ENCODE measurements at places on chromosomes 2 and 18.
A peak's percentile ranks its signal among the peaks of the same experiment; 100 is the strongest.

DNA sequence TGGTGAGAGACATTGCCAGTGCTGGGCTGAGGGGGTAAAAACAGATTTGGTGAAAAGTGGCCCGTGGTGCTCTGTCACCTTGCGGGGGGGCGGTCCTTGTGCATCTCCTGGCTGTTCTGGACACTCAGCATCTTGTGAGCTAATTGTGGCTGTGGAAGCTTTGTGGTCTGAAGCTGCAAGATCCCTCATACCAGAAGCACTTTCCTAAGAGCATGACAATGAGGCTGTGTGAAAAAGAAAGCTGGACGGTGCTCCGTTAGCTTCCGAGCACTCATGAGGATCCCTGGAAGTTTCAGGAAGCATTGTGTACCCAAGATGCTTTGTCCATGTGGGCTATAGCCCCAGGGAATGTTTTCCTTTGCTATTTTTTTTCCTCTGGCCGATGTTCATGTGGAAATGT, 74.5 kb downstream of the CABLES1 start:
- DNase-seq: peak; percentile 64

- peak; percentile 88 for DNase-seq
These were observed 65.7 kb upstream of the BCL2L11 start for GRCh38 chr2:111054791-111055691.

GRCh38 chr2:150119819-150120218, 367.6 kb downstream of the RND3 start:
- DNase-seq: no peak

- no peak for DNase-seq
These were observed 81.4 kb downstream of the CELF4 start for GRCh38 chr18:37483984-37484819.

GRCh38 chr2:11867926-11868325, 121.5 kb downstream of the LPIN1 start:
- no peak for DNase-seq

- DNase-seq: no peak
These were observed 38.9 kb upstream of the SCG2 start for GRCh38 chr2:223641082-223641481.

GRCh38 chr2:73984922-73985307, 205 bp downstream of the TET3 start:
- DNase-seq: no peak

GRCh38 chr2:26453421-26454329, 24.2 kb downstream of the OTOF start:
- DNase-seq: no peak

- no peak for DNase-seq
These were observed 878.3 kb downstream of the TDRD15 start for GRCh38 chr2:22002066-22002465.

GRCh38 chr2:2839393-2839781, 508.3 kb upstream of the MYT1L start:
- no peak for DNase-seq

GRCh38 chr2:136308611-136309010, 190.7 kb upstream of the CXCR4 start:
- DNase-seq: peak; percentile 96

Measured in DMS79 treated with DMSO at 0.1 percent for 48 hours (cell line).